ENCODE measurements at places on chromosomes 4 and X.

DNA sequence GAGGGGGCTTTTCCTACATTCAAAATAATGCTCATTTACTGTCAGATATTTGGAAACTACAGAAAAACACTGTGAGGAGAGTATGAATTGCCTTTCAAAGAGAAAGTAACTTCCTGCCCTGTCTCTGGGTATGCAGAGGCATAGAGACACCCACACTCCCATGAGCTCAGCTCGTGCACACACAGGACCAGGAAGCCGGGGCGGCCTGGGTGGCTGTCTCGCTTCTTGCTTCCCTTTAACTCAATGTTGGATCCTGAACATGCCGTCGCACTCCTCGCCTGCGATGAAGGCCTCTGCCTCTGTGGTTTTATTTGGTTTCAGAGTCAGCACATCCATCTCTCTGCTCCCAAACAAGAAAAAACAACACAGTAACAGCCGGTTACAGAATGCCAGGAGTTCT lies 40.1 kb upstream of the GPR78 start:
- H3K27ac ChIP-seq, result no peak overlapping the region
- no peaks in the 10 kb centered on the region for H3K27me3 ChIP-seq
- H3K4me1 ChIP-seq, result no peaks in the 10 kb centered on the region
- no peaks in the 10 kb centered on the region for H3K36me3 ChIP-seq
- DNase-seq, result no peak

DNA sequence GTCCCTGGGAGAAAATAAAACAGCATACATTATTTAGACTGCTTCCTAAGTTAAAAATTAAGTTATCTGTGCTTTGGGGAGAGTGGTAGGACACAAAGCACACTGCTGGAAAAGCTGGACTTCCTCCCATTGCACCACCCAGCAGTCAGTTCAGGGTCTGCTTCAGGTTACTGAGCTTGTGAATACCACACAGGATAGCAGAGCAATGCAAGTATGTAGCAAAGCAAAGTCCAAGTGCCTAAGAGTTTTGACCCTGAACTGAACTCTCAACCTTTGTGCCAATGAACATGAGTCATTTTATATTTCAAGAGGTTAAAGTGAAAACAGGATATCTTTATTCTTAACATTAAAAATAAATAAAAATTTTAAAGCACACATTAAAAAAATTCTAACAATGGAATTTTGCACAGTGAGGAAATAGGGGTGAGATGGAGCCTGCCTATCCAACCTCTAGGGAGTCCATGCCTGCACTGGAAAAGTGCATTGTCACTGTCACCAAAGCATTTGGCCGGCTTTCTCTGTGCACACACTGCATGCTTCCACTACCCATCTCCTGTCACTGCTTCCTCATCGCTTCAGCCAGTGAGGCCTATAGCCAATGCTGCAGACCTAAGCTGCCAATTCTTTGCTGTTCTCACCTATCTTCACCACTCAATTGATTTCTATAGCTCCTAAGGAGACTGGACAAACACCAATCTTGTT lies 50.9 kb downstream of the ABCG2 start:
- no peaks in the 10 kb centered on the region for H3K36me3 ChIP-seq
- H3K27ac ChIP-seq, result no peak overlapping the region
- H3K4me3 ChIP-seq, result no peak overlapping the region
- H3K27me3 ChIP-seq, result no peaks in the 10 kb centered on the region
- no peaks in the 10 kb centered on the region for H3K4me1 ChIP-seq
- no peak for DNase-seq

DNA sequence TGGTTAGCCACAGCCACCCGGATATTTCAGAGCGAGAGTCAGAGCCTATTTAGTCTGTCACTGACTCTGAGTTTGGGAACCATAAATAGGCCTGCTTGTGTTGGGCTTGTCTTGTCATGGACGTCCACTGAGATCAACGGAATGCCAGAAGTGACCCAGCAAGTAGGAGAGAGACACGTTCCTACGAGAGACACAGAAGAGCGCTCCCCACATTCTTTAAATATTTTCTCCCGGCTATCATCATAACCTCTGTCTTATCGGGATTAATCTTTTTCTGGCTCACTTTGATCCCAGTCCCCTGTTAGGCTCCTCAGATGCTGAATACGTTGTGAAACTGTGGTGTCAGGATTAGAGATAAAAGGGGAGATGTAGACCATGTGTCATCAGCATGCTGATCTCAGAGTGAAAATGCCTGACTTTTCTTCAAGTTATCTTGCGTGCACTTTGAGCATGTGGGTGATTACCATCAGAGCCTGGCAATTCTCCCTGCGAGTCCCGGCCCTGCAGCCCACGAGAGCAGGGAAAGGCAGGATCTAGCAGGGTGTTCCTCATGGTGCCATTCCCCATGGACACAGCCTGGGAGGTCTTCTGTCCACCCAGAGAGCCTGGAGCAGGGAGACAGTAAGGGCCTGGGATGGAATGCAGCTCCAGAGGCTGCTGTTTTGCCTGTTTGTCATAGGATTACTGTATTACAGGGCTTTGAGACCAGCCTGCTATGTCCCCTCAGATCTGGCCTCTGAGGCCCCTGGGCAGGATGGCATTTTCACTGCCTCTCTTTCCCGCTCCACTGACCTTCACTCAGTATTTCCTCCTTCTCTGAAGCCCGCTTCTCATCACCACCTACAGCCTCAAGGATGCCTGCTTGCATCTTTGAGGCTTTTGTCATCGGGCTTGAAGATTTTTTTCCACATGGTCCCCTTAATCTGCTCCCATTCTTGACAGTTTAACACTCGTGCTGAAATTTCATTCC lies 2.8 kb upstream of the TENM3 start:
- H3K4me3 ChIP-seq, result no peak overlapping the region
- no peaks in the 10 kb centered on the region for H3K27me3 ChIP-seq
- no peaks in the 10 kb centered on the region for H3K36me3 ChIP-seq
- no peak for DNase-seq

- DNase-seq, result no peak
- H3K4me3 ChIP-seq, result no peak overlapping the region
- no peaks in the 10 kb centered on the region for H3K27me3 ChIP-seq
- H3K27ac ChIP-seq, result peak overlapping the region; percentile 58
- peaks cover 58% of the 10 kb centered on the region for H3K4me1 ChIP-seq
- H3K36me3 ChIP-seq, result peaks cover 75% of the 10 kb centered on the region
Measured at GRCh38 chr4:1214101-1215095, 34.5 kb downstream of the CTBP1 start.

- H3K36me3 ChIP-seq, result no peaks in the 10 kb centered on the region
- no peaks in the 10 kb centered on the region for H3K27me3 ChIP-seq
- no peaks in the 10 kb centered on the region for H3K4me1 ChIP-seq
Measured at GRCh38 chr4:149933883-149934282, 118.2 kb upstream of the IQCM start.

DNA sequence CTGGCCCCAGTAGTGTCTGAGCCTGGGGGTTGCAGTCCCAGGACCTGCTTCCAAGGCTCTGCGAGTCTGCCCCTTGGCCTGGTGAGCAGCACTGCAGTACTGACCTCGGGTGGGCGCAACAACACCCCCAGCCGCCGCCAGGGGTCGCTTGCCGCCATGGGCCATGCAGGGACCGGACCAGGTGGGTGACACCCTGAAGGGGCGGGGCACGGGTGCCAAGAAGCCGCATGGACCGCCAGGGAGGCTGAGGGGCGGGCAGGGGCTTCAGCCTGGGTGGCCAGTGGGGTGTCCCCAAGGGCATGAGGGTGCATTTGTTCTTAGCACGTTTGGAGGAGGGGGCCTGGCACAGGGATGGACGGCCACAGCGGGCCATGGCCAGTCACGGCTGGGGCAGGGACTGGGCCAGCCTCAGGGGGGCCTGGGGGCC lies 25.0 kb downstream of the TACC3 start:
- H3K4me1 ChIP-seq, result peaks cover 19% of the 10 kb centered on the region
- no peaks in the 10 kb centered on the region for H3K36me3 ChIP-seq

GRCh38 chr4:80459918-80460473 lies 124.5 kb downstream of the CFAP299 start:
- H3K4me3 ChIP-seq, result no peak overlapping the region
- H3K36me3 ChIP-seq, result no peaks in the 10 kb centered on the region
- H3K4me1 ChIP-seq, result no peaks in the 10 kb centered on the region
- no peak for DNase-seq

- DNase-seq, result no peak
- no peak overlapping the region for H3K27ac ChIP-seq
- H3K36me3 ChIP-seq, result no peaks in the 10 kb centered on the region
- no peaks in the 10 kb centered on the region for H3K27me3 ChIP-seq
- no peaks in the 10 kb centered on the region for H3K4me1 ChIP-seq
Measured at GRCh38 chrX:133151336-133151735, 54.4 kb upstream of the USP26 start.

- DNase-seq, result no peak
- peaks cover 9% of the 10 kb centered on the region for H3K4me1 ChIP-seq
- H3K27me3 ChIP-seq, result no peaks in the 10 kb centered on the region
- peak overlapping the region; percentile 37 for H3K4me3 ChIP-seq
- no peak overlapping the region for H3K27ac ChIP-seq
Measured at GRCh38 chrX:40146262-40147125, 48.7 kb upstream of the BCOR start.

GRCh38 chr4:159017323-159018026 lies 85.4 kb upstream of the RAPGEF2 start:
- peaks cover 8% of the 10 kb centered on the region for H3K4me1 ChIP-seq
- H3K27me3 ChIP-seq, result no peaks in the 10 kb centered on the region
- no peak overlapping the region for H3K27ac ChIP-seq
- H3K36me3 ChIP-seq, result no peaks in the 10 kb centered on the region
- H3K4me3 ChIP-seq, result no peak overlapping the region

DNA sequence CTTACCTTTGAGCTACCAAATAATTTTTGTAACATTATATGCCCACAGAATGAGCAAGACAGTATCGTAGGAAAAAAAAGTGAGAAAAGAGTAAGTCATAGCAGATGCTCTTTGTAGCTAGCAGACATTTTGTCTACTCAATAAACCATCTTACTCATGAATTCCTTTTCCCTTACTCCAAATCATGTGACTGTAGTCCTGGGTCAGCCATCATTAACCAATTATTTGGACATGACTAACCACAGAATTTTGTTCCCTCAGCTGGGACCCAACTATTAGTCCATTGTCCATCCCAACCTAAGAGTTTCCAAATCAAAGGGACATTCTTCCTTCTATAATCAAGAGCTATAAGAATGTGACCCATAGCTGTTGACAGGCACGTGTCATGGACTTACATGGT lies 11.4 kb downstream of the UBE2D3 start:
- H3K27ac ChIP-seq, result no peak overlapping the region
- no peaks in the 10 kb centered on the region for H3K27me3 ChIP-seq
- H3K4me1 ChIP-seq, result peaks cover 76% of the 10 kb centered on the region
- no peak for DNase-seq
- no peak overlapping the region for H3K4me3 ChIP-seq

DNA sequence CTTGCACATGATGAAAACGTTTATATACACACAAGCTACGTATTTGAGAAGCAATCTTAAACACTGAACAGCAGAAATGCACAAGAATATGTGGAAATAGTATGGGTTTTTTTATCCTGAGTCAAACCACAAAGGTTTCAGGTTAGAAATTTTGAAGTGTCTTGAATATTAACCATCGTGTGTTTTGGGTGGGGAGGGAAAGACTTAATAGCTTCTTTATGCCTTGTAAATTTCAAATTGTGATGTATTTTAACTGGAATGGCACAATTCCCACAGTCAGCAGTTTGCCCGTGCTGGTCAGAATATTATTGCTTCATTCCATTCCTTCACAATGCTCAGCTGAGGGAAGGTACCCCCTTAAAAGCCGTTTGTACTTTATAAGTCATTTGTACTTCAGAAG lies 67.4 kb upstream of the WDR1 start:
- DNase-seq, result no peak
- no peak overlapping the region for H3K4me3 ChIP-seq
- H3K27me3 ChIP-seq, result no peaks in the 10 kb centered on the region
- no peaks in the 10 kb centered on the region for H3K36me3 ChIP-seq

GRCh38 chr4:6960154-6960553 lies 50.5 kb downstream of the TBC1D14 start:
- no peaks in the 10 kb centered on the region for H3K27me3 ChIP-seq
- no peak overlapping the region for H3K27ac ChIP-seq
- no peak overlapping the region for H3K4me3 ChIP-seq
- H3K36me3 ChIP-seq, result no peaks in the 10 kb centered on the region
- peaks cover 9% of the 10 kb centered on the region for H3K4me1 ChIP-seq
- no peak for DNase-seq

- H3K4me3 ChIP-seq, result no peak overlapping the region
- H3K27me3 ChIP-seq, result no peaks in the 10 kb centered on the region
- no peak for DNase-seq
- no peaks in the 10 kb centered on the region for H3K36me3 ChIP-seq
- no peaks in the 10 kb centered on the region for H3K4me1 ChIP-seq
- H3K27ac ChIP-seq, result no peak overlapping the region
Measured at GRCh38 chr4:55303760-55304165, 42.3 kb upstream of the SRD5A3 start.

DNA sequence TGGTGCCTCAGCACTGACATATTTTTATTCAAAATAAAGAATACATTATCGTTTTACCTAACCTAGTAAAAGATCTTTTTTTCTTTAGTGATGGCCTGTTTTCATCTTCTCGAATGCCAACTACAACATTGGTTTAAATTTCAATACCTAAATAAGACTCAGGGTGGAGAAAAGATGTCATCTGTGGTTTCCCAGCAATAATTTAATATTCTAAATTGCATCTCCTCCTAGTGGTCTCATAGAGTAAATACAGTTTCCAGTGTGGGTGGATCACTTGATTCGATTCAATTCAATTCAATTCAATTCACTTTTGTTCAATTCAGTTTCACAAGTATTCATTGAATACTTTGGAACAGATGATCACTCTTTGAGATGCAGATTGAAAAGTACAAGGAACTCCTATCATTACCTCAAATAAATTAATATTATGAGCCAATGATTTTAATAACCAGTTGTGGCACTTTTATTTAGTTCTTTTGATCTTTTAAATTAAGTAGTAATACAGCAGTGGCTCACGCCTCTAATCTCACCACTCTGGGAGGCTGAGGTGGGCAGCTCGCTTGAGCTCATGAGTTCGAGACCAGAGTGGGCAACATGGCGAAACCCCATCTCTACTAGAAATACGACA lies 427.2 kb downstream of the FAT4 start:
- H3K4me1 ChIP-seq, result no peaks in the 10 kb centered on the region
- DNase-seq, result no peak
- no peak overlapping the region for H3K27ac ChIP-seq
- no peak overlapping the region for H3K4me3 ChIP-seq

DNA sequence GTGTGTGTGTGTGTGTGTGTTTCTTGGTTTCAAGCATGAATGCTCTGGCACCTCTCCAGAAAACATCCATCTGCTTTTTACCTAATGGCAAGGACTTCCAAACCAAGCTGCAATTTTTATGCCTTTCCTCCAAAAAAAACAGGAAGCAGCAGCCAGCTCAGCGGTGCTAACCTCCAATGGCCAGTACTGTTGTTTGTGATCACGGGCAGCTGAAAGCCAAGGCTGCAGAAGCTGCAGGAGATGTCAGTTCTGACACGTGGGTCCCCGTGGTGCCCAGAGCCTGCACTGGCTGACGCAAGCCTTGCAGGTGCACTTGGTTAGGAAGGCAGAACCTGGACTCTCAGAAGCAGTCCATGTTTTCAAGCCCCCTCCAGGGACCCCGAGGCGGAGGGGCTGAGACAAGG lies 313.6 kb upstream of the DDX53 start:
- H3K27ac ChIP-seq, result no peak overlapping the region
- no peaks in the 10 kb centered on the region for H3K36me3 ChIP-seq
- no peak overlapping the region for H3K4me3 ChIP-seq
- no peaks in the 10 kb centered on the region for H3K27me3 ChIP-seq
